ENCODE measurements at places on chromosomes 5 and 9.

- DNase-seq = no peak
These were observed 26.7 kb upstream of the SUSD3 start for GRCh38 chr9:93031629-93032430.

DNA sequence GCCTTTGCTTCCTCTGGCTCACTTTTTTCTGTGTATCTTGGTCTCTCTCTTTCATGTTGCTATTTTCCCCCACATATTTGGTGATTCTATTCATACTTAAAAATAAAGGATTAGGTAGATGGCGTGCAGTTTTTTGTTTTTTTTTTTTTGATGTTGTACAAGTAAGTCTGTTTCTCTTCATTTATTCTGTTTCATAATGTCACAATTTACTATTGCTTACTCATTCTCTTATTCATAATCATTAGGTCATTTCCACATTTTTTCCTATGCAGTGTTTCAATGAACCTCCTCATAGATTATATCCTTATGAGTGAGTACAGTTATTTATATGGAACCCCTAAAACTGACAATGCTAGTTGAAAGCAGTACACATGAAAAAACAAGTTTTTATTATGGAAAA, 136.3 kb downstream of the APBA1 start:
- DNase-seq = no peak

DNA sequence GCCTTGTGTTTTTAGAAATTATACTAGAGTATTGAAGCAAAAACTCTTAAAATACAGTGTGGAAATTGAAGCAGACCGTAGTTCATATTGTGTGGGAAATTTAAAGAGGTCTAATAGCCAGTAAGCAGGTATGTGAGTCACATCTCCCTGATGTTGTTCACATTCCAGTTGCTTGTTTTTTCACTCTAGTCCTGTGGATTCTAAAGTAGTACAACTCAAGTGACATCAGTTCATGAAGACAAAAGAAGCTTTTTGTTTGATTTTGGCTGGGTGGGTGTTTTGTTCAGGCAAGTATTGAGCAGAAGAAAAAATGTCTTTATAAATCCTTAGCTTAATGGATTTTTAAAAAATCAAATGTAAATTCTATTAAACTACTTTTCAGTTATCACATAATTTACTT, 216.2 kb downstream of the MAN2A1 start:
- DNase-seq = no peak

DNA sequence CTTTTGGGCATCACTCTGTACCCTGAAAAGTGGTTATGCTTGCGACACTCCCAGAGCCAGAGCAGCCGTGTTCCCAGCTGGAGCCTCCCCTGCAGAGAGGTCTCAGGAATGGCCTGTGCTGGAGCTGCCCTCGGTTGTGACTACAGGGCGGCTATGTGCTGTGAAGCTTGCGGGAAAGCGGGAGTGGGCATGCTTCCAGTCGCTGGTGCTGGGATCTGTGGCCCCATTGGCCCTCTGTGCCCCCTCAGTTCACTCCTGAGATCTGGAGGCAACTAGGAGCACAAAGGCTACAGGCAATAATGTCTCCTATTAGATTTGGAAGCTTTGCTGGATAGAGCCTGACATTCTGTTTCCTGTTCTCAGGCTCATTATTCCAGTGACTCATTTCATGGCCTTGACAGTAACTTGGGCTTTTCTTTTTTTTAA, 56.9 kb downstream of the GPR107 start:
- DNase-seq = no peak

DNA sequence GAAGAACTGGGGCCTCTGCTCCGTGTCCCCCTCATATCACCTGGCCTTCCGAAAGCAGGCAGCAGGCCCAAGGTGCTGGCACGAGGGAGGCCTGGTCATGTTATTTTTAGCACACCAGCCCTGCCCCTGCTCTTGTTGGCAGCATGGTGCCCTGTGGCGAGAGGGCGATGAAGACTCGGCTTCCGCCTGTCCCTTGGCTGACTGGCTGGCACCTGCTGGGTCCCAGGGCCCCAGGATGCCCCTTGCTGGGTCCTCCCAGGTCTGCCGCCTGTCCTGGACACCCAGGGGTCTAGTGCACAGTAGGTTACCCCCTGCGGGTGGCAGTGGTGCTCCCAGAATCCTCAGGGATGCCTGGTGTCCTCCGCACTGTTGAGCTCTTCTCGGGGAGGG, 77.0 kb downstream of the RXRA start:
- DNase-seq = no peak

GRCh38 chr9:99023831-99024230, 80.1 kb downstream of the COL15A1 start:
- DNase-seq = peak; percentile 8

DNA sequence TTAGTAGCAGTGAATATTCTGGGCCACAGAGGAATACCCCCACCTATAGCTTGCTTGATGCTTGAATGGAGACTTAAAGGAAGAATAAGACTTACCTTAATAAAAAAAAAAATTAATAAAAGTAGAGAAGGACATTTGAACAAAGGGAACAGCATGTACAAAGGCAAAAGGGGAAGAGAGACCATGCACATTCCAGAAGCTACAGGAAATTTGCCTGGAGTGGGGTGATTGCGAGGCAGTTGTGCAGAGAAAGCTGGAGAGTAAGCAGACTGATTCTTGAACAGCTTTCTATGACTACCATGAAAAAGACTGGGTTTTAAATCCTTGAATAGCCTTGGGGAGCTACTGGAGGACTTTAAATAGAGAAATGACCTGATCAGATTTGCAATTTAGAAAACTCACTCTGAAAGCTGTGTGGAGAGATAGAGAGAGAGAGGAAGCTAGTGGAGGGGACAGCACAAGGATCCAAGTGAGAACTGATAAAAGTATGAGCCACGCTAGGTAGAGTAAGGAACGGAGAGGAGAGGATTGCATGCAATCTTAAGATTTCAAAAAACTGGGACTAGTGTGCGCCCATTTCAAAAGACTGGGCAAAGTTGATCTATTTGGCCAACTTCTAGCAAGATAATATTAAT, 12.5 kb upstream of the SSBP2 start:
- no peak for DNase-seq

DNA sequence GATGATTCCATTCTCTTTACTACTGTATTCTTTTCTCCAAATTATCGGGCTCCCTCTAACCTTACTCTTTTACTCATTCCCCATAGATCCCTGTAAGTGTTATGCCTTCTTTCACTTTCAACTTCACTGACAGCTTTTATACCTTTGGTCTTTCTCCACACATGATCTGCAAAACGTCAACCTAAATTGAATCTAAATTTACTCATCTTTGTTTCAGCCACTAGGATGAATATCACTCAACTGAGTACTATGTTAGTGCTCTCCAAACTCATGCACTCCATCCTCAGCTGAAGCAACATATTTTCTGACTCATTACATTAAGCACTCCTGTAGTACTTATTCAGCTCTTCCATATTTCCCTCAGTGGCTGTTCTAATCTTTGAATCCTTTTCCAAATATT, 133.4 kb downstream of the ADAMTS19 start:
- no peak for DNase-seq

DNA sequence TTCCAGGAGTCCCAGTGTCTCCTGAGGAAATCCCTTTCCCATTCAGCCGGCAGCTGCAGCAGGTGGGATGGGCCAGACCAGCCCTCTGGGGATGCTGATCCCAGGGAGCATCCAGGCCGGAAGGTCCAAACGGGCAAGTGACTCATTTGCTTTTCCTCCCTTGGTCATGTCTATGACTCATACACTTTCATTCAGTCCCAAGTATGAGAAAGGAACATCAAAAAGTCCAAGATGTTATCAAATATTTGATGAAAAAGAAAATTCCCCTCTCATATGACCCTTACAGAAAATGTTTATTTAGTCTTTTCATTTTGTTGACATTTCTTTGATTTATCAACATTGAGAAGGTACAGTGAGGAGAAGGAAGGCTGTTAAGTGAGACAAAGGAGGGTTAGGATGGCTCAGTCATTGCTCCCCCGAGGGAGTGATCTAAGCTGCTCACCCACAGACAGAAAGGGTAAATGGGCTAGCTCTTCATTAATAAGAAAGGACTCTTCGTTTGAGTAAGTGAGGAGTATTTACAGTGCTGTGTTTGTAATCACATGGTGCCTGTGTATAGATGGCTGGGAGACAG, 117.6 kb upstream of the ANKRD55 start:
- DNase-seq = no peak

- DNase-seq = no peak
These were observed 586 bp upstream of the PDZD2 start for GRCh38 chr5:31638345-31638744.

- no peak for DNase-seq
These were observed 36.0 kb downstream of the FOXD1 start for GRCh38 chr5:73412597-73412988.

DNA sequence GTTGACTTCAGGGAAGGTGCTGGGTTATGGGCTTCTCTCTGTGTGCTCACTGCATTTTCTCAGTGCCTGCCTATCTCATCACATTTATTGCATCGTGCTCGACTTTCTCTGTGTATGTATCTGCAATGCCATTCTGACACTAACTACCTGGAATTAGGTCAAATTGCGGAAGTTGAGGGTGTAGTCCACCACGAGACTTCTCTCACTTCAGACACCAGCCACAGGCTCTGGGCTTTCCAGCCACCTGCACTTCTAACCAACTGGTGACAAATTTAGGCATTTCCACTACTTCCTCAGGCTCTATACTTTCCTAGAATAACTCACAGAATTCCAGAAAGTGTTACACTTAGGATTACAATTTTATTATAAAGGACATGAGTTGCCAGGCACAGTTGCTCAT, 188.6 kb upstream of the ZNF608 start:
- DNase-seq = no peak

GRCh38 chr9:27351438-27351837, 54.5 kb upstream of the EQTN start:
- no peak for DNase-seq

GRCh38 chr5:100803397-100803796, 99.7 kb downstream of the ST8SIA4 start:
- no peak for DNase-seq

- no peak for DNase-seq
These were observed 52.3 kb upstream of the ADAMTS2 start for GRCh38 chr5:179397516-179397915.

DNA sequence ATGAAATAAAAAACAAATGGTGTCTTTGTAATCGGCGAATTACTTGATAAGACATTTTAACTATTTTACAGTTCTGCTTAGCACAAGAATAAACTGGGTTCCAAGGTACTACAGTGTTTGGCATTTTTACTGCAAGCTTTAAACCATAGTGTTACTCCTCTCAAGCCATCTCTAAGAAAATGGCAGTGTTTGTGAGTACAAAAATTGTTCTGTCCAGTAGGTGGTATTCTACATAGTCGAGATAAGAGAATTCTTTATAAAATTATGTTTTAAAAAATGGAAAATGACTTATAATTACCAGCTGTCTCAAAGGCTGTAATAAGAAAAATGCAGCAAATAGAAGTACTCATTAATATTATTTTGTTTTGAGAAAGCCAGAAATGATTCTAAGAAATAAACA, 3.2 kb downstream of the SMIM15 start:
- no peak for DNase-seq

DNA sequence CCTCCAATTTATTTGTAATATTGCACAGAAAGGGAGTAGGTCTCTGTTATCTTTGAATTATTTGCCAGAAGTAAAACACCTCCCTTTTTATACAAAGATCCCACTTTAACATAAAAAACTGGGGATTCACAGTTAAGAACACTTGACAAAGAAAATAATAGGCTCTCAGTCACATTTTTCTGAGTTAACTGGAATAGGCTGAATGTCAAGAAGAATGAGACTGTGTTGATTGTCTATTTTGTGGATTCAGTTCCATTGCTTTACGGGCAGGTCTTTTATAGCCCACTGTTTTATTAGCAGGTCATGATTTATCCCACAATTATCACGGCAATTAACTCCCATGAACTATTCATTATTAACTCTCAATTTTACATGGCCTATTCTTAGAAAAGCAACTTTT, 427.4 kb downstream of the CTNND2 start:
- DNase-seq = no peak

- DNase-seq = peak; percentile 61
These were observed 644 bp downstream of the BRD3 start for GRCh38 chr9:134066913-134067851.

- DNase-seq = no peak
These were observed 69.8 kb downstream of the KCNIP1 start for GRCh38 chr5:170573660-170574059.

- no peak for DNase-seq
These were observed 940 bp upstream of the CAMK4 start for GRCh38 chr5:111223101-111223786.

- DNase-seq = no peak
These were observed 50.9 kb upstream of the ZNF354B start for GRCh38 chr5:178808886-178809285.

GRCh38 chr5:178196281-178196812, 8.0 kb upstream of the HNRNPAB start:
- DNase-seq = no peak

DNA sequence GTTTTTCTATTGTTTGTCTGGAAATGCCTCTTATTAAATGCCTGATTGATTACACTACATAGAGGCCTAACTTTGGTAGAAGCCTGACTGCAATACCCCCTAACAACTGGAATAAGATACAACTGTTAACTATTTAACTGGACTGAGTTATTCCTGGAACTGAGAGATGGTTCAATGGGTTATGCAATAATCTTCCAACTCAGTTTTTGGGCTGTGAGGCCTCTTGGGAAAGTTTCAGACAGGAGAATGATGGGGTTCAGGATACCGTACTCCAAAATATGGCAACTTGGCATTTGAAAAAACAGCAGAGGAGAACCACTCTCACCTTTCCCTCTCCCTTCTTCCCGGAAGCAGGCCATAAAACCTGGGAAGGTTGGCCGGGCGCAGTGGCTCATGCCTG, 19.2 kb upstream of the PCDH1 start:
- DNase-seq = no peak

DNA sequence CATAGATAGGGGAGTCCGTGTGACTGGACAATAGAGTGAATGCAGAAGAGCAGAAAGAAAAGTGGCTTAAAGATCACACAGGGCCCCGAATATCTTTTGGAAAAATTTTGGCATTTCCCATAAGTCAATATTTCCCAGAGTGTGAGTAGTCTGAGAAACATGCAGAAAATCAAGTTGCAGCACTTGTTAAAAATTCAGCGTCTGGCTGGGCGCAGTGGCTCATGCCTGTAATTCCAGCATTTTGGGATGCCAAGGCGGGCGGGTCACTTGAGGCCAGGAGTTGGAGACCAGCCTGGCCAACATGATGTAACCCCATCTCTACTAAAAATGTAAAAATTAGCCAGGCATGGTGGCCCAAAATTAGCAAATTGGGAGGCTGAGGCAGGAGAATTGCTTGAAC, 227.0 kb downstream of the DRD1 start:
- no peak for DNase-seq

DNA sequence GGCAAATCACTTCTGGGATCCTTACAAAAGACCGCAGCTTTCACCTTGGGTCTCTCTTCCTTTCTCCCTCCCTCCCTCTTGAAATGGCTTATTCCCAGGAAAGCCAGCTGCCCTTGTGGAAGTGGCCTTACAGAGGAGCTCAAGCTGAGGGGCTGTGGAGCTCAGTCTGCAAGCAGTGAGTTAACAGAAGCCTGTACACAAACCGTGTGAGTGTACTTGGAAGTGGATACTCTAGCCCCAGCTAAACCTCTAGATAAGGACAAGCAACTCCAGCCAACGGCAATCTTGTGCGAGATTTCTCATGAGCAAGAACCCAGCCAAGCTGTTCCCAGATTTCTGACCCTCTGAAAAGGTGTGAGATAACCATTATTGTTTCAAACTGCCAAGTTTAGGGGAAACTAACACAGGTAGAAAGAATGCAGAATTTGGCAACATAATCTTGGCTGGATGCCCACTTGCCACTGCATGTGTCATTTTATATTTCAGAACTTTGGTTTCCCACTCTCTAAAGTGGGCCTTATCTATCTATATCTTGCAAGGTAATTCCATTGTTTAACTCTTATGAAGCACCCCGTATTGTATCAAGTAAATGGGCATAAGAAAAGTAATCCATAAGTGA, 85.6 kb downstream of the CDH18 start:
- no peak for DNase-seq

GRCh38 chr5:76561959-76562358, 61.2 kb downstream of the F2RL2 start:
- no peak for DNase-seq

Data from activated T-cell treated with anti-CD3 and anti-CD28 coated beads, Interleukin-2, amount 50 U/mL, for 48 hours (primary cell).